ENCODE measurements at places on chromosomes 5 and 9.
A peak's percentile ranks its signal among the peaks of the same experiment; 100 is the strongest.

GRCh38 chr5:458547-459353, 15.8 kb downstream of the EXOC3 start:
- DNase-seq = no peak

GRCh38 chr5:113678924-113679575, 165.6 kb downstream of the YTHDC2 start:
- no peak for DNase-seq

DNA sequence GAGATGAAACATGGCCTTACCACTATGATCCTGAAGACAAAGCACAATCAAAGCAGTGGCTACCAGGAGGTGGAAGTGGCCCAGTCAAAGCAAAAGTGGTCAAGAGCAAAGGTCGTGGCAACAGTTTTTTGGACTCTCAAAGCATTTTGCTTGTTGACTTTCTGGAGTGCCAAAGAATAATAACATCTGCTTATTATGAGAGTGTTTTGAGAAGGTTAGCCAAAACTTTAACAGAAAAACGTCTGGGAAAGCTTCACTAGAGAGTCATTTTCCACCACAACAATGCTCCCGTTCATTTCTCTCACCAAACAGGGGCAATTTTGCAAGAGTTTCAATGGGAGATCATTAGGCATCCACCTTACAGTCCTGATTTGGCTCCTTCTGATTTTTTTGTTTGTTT, 33.6 kb upstream of the MAMDC2 start:
- no peak for DNase-seq

DNA sequence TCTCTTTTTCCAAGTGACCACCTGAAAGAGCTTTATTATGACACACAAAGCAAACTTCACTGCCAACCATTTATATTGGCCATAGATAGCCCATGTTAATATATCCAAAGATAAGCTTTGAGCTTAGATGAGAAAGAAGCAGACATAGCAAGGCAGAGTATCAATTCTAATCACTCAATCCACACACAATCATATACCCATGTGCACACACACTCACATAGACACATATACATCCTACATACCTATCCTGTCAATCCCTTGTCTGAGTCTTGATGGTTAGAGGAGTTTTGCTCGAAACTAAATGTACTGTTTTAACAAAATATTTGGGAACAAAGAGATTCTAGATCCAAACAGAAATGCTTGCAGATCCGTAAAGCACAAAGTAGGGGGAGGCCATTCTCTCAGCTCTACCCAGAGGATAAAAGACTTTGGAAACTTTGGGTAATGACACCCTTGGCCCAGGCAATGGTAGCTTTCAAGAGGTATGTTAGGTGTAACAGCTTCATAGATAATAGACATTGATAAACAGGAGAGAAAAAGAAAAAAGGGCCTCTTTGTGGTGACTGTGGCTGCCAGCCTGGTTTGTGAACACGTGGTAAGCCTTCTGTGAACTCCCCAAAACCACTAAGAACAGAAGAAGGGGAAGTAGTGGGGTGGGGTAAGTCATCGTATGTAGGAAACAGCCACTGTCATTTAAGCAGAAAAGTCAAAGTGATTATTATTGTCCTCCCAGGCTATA, 121.6 kb downstream of the TLR4 start:
- DNase-seq = peak; percentile 58

- no peak for DNase-seq
Measured at GRCh38 chr5:85109616-85110015, 724.9 kb upstream of the EDIL3 start.

GRCh38 chr9:87601176-87601575, 103.5 kb downstream of the DAPK1 start:
- DNase-seq = no peak

DNA sequence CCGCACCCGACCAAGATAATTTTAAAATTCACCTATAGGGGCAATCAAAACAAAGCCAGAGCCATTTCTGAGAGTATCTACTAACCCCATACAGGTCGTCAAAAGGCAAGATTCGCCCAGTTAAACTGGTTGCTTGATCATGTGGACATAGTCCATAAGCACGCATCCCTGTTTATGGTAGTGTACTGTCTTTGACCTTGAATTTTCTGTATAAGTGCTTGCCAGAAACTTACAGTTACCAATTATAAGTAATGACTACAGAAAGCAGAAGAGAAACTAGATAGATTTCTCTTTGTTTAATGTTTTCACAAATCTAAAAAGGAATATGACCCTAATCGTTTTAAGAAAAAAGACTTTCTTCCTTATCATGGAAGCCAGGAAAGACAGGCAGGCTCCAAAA, 25.6 kb downstream of the SLC31A1 start:
- DNase-seq = no peak

GRCh38 chr5:15692706-15693381, 192.9 kb downstream of the FBXL7 start:
- DNase-seq = no peak

- DNase-seq = no peak
Measured at GRCh38 chr5:156543348-156544145, 216.6 kb downstream of the SGCD start.

- no peak for DNase-seq
Measured at GRCh38 chr9:84297162-84297821, 43.3 kb downstream of the SLC28A3 start.

- DNase-seq = no peak
Measured at GRCh38 chr5:15249152-15249551, 250.8 kb upstream of the FBXL7 start.

DNA sequence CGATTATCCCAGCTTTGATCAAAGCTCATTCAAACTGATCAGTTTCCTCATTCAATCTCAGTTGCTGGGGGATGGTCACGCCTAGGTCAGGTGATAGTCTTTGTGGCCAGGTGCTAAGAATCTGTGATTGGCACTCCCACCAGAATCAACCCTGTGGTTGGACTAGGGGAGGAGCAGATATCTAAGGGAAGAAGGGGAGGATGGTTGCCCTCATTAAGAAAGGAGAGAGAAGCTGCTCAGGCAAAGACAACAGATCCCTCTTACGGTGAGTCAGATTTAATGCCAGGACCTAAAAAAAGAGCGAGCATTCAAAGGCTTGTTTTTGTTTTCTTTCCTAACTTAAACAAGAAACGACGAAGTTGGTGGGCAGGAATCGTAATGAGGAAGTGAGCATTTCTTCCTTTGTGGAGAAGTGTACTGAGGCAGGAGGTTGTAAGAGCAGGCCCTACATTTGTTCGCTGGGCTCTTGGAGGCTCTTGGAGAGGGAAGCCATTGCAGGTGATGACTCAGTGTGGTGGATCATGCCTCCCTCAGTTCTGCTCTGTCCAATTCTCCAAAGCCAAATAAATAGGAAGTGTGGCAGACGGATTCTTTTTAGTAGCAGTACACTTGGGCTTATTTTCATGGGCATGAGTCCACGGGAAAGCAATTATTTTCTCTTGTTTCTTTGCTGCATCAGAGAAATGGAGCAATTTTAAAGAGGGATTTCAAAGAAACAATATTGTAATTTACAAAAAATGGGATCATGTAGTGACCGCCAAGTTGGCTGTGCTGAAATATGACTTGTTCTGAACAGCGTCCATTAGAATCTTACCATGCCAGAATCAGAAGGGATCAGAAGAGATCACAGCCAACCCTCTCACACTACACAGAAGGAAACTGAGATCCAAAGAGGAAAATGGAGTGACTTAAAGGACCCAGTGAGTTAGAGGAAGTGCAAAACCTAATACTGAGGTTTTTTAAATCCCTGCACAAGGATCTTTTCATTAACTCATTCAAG, 18.7 kb upstream of the TGFBR1 start:
- no peak for DNase-seq

- DNase-seq = no peak
Measured at GRCh38 chr9:136577941-136578625, 32.2 kb upstream of the NOTCH1 start.

DNA sequence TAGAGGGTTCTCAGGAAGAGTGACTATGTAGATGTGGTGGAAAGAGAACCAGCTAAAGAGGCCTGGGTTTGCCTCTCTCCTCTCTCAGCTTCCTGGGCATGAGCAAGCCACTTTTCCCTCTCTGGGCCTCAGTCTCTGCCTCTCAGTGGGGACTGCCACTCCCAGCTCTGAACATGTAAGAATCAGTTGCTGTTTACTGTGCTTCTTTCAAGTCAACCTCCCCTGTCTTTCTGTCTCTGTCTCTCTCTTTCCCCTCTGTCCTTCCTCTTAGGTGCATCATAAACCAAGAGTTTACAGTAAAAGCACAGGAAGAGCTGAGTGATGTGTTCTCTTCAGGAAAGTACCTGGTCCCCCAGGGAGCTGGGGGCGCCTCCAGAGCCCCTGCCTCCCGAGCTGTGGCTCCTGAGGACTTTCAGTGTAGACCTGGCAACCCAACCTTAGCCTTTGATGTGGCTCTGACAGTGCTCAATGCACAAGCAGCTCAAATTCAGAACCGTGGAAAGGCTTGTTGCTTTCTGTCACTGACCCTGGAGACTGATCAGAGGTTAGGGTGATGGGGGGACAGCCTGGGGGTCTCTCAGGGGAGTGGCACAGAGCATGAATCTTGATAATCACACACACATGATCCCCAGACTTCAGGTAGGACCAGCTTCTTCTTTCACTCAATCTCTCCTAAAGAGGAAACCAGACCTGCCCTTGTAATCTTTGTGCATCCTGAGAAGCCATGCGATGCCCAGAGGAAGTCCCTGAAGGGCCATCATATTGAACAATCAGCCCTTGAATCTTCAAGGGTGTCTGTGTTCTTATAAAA, 59.4 kb upstream of the TNFSF8 start:
- peak; percentile 78 for DNase-seq

DNA sequence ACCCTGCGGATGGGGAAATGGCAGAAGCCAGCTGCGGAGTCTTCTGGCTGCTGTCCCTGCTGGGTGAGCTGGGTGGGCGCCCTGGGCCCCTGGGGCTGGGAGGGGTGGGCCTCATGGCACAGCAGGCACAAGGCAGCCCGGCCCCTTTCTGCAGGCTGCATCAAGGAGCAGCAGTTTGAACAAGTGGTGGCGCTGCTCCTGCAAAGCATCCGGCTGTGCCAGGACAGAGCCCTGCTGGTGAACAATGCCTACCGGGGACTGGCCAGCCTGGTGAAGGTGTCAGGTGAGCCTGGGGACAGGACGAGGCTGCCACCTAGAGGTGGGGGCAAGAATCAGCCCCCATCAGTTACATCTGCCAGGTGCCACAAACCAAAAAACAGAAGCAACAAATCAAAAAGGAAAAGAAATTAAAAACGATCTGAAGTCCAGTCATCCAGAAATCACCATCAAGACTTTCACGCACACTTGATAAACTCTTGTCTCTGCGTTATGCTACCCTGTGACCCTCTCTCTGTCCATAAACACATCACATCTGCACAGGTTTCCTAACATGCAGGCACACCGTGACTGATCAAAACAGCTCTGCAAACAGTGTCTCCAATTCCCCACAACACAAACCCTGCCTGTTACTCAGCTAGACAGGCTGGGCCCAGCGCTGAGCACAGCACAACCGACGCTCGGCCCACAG, 13.9 kb downstream of the REXO4 start:
- DNase-seq = peak; percentile 41

DNA sequence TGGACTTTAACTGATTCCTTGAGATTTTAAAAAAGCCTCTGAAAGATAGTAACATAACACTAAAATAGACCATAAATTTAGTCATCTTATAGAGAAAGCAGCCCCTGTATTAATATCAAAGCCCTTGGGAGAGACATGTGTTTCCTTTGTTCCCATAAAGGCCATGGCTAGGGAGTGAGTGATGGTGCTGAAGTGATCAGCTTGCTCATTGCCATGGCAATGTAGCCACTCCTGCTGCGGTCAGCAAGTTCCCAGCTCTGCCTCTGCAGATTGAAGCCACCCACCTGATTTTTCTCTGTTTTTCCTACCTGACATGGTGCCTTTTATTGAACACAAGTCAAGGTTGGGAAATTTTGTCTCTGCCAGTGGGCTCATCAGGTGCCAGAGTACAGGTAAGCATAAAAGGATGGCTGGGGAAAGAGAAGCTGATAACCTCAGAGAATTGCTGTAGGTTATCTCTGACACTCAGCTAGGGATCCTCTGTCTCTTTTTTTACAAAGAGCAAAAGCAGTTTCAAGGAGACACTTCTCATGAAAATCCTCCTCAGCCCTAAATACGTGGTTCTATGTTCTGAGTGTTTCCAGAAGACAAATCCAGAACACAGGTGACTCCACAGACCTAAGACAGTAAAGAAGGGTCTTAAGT, 296.3 kb upstream of the NMUR2 start:
- DNase-seq = no peak

- DNase-seq = peak; percentile 2
Measured at GRCh38 chr9:76576344-76576743, 117.4 kb downstream of the GCNT1 start.

DNA sequence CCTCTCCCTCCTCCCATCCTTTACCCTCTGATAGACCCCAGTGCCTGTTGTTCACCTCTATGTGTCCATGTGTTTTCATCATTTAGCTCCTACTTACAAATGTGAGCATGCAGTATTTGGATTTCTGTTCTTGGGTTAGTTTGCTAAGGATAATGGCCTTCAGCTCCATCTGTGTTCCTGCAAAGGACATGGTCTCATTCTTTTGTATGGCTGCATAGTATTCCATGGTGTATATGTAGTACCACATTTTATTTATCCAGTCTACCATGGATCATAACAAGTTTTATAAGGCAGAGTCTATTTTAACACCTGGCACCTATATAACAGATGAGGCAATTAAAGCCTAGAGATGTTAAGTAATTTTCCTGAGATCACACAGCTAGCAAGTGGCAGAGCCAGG, 7.4 kb downstream of the YTHDC2 start:
- no peak for DNase-seq

GRCh38 chr5:76472335-76473008, 69.4 kb downstream of the IQGAP2 start:
- DNase-seq = no peak

GRCh38 chr5:86684222-86684621, 66.5 kb downstream of the COX7C start:
- DNase-seq = no peak

DNA sequence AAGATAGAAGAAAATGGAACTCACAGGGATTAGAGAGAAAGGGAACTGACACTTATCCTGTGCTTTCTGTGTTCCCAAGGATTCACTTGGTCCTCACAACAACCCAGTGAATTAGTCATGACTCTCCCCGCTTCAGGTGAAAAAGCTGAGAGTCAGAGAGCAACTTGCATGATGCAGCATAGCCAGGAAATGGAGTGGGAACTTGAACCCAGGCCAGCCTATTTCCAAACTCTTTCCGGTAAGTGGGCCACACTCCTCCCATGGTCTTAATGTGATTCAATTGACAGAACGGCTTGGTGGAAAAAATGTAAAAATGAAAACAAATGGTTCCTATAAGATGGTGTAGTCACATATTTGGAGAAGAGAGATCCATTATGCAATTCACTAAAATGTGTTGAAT, 45.9 kb upstream of the CEMIP2 start:
- no peak for DNase-seq
